Suppressor macrophage (primary cell): ENCODE measurements at places on chromosomes 11 and 22.

DNA sequence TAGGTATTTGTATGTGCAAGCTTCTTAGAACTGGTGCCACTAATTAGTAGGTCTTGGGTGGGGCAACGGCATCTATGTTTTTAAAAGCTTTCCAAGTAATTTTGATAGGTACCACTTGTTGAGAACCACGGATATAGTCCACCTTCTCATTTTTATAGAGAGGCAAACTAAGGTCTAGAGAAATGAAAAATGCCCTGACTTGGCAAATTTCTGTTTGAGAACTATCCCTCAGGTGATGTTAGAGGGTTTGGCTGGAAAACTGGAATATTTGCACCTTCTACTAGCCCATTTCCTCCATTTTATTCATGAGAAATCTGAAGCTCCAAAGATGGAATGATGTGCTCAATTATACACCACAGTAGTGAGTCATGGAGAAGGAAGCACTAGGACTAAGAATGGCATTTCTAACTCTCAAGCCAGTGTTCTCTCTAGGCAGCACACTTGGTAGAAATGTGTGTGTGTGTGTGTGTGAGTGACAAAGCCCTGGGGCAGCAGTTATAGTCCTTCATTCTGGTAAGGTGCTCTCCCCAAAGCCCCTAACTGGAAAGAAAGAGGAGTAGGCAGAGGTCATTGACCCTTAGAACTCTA is 1.8 kb upstream of the TMEM86A start:
- DNase-seq, result peak; percentile 11

DNA sequence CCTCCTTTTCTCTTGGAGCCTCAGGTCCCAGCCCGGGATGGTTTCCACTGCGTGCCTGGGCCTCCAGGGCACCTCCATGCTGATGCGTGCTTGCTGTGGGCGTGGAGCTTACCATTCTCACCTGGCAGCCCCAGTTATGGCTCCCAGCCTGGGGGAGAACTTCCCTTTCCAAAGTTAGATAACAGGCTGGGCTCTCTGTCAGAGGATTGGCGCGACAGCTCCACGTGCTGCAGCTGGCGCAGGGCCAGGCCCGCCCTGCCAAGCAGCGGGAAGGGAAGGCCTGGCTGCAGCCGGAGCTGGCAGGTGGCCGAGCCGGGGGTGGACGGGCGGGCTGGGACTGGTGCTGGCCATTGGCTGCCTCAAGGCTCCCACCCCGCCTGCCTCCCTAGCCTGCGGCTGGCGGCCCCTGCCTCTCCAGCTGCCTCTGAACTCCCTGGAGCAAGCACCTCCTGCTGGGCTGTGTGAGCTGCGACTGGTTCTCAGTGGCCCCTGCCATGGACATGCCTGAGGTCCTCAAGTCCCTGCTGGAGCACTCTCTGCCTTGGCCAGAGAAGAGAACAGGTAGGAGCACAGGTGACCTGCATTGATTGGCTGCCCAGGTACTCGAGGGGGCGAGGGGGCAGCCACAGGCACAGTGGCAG is 14.6 kb upstream of the TEF start:
- DNase-seq, result peak; percentile 95

GRCh38 chr11:13261591-13262061 is 16.0 kb upstream of the BMAL1 start:
- DNase-seq, result no peak

DNA sequence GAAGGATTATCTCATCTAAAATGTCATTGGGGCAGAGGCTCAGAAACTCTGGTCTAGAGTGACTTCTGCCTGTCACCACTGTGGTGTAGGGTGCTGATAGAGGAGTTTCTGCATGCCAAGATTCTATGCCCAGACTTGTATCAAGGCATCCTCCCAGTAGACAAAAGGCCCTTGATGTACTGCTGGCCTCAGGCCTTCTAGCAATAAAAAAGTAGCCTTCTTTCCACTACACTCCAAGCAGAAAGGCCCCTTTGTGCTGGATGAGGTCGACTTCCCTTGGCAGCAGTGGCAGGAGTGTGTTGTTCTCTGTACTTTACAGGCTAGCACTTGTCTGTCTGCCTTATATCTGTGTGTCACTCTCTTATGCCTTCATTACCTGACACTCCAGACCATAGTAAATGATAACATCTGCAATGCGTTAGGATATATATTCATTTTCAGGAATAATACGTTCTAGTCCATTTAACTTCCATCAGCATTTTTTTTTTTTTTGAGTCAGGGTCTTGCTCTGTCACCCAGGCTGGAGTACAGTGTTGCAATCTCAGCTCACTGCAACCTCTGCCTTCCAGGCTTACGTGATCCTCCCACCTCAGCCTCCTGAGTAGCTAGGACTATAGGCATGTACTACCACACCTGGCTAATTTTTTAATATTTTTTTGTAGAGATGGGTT is 49.5 kb upstream of the RRM1 start:
- no peak for DNase-seq

GRCh38 chr22:50204571-50204970 is 3.8 kb downstream of the SELENOO start:
- peak; percentile 73 for DNase-seq

- peak; percentile 9 for DNase-seq
Observed at GRCh38 chr11:60762851-60763691, 6.4 kb downstream of the MS4A15 start.

GRCh38 chr22:17637490-17638181 is 921 bp upstream of the BCL2L13 start:
- DNase-seq, result no peak

- DNase-seq, result no peak
Observed at GRCh38 chr11:125331357-125332035, 164.6 kb downstream of the FEZ1 start.

DNA sequence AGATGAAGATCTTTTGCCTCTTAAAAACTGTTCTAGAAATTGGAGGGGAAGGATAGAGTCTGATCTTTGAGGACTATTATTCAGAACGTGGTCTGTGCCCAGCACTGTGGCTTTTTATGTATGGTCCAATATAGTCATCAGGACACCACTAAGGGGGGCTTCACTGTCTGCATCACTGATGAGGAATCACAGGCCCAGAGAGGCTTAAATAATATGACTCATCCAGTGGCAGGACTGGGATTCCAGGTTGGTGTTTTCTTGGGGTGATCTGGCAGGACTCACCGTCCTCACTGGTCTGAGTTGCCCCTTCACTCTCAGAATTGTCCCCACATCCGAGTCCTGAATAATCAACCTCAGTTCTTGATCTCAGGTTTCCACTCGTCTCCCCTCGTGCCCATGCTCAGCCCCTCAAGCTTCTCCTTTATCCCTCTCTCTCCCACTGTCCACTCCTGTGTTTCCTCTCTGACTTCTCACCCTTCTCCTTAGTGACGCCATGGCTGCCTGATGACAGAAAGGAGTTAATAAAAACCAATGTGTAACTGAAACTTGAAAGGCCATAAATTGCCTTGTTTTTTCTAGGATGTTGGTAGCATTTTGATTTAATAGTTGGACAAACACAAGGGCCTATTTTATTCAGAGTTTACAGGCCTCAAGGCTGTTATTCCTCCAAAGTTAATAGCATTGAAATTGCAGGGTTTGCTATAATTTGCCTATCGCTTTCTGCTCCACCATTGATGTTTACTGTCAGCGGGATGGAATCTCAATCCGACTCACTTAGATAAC is 95.7 kb upstream of the NNMT start:
- DNase-seq, result no peak

- DNase-seq, result no peak
Observed at GRCh38 chr11:69695581-69695980, 8.2 kb downstream of the FGF19 start.

GRCh38 chr22:40452730-40453487 is 82.5 kb downstream of the SGSM3 start:
- DNase-seq, result peak; percentile 32

DNA sequence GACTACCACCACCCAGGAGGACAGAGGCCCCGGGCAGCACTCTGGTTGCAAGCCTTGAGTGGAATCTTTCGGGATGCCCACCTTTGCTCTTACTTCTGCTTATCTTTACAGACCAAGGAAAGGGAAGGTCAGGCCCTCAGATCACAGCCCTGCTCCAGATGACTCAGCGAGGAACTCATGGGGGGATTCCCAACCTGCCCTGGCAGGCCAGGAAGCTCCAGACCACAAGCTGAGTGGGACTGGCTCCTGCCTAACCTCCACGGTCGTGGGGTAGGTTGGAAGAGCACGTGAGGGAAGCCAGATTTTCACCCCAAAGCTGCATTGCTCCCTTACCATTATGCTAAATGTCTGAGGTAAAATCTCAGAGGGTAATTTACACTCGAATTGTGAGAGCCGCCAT is 11.8 kb downstream of the TBC1D10A start:
- DNase-seq, result peak; percentile 74

- DNase-seq, result no peak
Observed at GRCh38 chr11:128462922-128463321, 124.4 kb downstream of the ETS1 start.

- DNase-seq, result no peak
Observed at GRCh38 chr11:128468111-128468510, 119.2 kb downstream of the ETS1 start.

DNA sequence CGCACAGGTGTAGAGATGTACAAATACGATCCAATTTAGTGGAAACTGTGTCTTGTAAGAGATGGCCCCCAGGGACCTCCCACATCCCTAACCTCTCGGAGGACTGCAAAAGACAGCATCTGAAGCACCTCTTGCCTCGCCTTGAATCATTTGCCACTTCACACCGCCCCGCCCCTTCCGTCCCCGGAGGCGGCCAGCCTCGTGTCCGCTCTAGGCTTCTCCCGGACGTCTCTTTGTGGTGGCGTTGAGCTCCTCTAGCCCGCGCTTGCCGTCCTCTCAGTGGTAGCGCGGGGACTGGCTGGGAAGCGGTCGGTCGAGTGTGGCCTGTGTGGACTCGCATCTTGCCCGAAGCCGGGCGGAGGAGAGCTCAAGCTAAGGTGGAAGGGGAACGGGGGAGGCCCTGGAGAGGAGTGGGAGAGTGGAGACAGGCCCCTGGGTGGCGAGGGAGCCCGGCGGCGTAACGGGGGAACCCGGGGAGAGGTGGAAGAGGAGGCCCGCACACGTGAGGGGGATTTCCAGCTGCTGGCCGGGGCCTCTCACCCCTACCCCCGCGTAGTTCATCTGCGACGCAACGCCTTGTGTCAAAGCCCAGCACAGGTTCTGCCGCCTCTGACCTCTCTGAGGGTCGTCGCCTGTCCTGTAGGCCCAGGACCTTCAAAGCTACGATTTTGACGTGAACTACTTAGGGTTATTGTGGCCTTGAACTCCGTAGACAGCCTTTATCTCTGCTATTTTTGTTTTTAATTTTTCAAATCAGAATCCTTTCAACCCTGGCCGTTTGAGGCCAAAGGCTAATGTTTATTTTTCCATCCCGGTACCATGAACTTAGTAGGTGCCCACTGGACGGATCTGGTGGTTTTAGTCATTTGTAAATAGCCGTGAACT is at the start of gene ARL14EP:
Gene ARL14EP, plus strand, starts transcription at position 279 of the 885 bp plus-strand sequence. CDS start 7,845 bp downstream, outside the sequence.
- peak; percentile 96 for DNase-seq

DNA sequence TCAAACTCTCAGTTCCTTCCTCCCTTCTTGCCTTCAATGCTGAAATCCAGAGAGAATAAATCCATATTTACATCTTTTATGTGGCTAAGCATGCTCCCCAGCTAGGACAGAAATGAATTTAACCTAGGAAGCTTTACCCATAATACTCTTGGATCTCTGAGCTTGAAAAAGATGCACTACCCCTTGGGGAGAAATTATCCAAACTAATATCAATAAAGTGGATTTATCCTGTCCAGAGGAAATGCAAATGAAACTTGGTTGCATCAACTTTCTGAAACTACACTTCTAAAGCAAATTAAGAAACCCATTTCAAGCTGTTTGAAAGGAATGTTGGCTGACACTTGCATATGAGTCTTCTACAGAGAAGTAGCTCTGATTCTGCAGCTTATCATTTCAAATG is 347.9 kb downstream of the TTC28 start:
- no peak for DNase-seq

DNA sequence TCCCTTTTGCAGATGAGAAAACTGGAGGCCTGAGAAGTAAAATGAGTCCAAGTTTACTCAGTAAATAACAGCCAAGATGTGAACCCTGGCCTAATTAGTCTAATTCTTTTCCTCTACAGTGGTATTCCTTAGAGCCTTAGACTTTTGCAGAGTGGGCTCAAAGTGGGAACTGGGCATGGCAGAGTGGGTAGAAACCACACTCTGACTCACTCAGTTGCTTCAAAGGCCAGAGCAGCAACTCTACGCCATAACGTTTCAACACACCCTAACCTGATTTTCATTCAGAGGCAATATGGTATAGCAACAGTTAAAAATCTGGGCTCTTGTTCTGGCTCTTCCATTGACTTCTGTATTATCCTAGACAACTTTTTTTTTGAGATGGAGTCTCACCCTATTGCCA is 2.8 kb downstream of the THRSP start:
- peak; percentile 73 for DNase-seq

DNA sequence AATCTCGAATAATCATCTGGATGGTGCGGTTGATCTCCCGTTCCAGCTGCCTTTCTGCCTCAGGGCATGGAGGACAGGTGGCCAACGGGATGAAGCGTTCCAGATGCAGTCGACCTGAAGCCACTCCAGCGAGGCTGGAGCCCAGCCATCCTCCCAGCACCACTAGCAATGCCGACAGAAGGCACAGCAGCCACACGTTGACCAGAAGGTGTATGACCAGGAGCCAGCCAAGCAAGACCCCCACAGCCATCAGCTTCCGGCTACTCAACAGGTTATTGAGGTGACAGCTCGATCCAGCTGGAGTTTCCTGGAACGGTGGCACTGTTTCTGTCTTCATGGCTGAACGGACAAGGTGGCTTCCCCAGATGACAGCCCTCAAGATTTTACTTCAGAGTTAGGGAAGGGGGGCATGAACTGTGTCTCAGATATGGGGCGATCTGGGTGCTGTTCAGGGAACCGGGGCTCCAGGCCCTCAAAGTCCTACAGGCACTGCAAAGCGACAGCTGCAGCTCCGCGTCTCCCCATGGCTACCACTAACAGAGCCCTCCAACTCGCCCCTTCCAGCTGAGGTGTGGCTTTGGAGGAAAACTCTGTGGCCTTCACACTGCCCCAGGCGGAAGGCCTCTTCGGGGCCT is 559 bp downstream of the SNX19 start:
- no peak for DNase-seq

DNA sequence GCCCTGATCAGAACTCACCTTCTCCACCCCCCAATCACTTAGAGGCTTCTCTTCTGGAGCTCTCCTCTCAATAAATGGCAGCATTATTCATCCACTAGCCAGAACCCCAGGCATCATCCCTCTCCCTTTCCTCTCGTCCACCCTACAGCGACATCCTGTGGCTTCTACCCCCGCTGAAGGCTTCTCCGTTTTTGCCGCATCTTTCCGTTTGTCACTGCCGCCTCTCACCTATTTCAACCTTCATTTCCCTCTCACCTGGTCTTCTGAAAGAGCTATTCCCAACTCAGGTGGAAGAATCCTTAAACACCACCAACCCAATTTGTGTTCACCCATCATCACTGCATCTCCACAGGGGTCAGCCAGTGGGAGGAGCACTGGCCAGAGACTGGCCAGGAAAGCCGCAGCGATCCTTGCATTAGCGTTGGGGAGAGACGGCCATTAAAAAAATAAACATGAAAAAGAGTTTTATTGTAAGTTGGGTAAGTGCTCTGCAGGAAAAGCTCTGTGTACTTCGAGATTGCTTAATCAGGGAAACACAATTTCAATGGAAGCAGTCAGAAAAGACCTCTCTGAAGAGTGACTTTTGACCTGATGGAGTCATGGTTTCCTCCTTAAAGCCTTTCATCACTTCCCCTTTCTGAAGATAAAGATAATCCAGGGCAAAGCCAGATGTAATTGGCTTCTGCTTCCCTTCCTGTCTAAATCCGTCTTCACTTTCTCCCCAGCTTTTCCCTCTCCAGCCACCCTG is 36.7 kb downstream of the SPATA19 start:
- peak; percentile 1 for DNase-seq

GRCh38 chr11:92671081-92671480 is 298.4 kb upstream of the MTNR1B start:
- no peak for DNase-seq
